ENCODE measurements at places on chromosomes 11 and 22.

DNA sequence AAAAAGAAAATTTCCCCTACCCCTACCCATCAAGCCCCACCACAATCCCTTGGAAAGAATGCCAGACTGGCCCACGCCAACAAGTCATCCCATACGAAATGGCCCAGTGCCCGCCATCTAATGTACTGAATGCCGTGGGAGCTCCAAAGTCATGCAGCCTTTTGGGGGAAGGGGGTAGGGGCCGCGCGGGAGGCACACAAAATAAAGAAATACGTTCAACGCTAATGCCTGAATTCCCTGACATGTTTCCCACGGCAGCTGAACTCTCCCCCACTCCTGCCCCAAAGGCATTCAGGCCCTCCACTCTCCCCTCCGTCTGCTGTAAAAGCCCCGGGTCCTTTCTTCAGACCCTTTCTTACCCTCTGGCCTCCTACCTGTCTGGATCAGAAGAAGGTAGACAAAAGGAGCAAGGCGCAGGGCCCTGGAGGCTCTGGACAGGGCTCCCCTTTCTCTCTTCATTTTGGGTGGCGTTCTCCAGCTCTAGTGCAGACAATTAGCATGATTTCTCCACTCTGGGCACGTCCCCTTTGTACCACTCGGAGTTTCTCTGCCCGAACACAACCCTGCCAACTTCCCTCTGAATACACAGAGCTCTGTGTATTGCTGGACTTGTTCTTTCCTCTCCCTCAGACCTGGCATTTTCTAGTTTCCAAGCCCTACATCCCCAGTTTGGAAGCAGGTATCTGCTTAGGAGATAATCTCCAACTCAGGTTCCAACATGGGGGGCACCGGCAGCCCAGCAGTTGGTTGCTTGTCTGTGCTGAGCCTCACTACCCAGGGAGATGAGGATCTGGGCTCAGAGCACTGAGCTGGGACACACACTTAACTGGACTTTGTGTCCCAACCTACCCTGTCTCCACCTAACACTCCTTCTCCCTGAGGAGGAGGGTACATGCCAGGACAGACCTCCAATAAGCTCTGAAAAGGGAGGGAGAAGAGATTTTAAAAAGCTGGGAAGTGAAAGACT lies at the start of gene HEPACAM:
Gene HEPACAM (minus strand): TSS at position 500 of the 967 bp plus-strand sequence. CDS start 41 bp downstream, at position 459.
- DNase-seq: no peak

- no peak for DNase-seq
Observed at GRCh38 chr22:23033116-23033905, 37.0 kb upstream of the GNAZ start.

- DNase-seq: no peak
Observed at GRCh38 chr22:34798605-34799004, 267.4 kb upstream of the ISX start.

DNA sequence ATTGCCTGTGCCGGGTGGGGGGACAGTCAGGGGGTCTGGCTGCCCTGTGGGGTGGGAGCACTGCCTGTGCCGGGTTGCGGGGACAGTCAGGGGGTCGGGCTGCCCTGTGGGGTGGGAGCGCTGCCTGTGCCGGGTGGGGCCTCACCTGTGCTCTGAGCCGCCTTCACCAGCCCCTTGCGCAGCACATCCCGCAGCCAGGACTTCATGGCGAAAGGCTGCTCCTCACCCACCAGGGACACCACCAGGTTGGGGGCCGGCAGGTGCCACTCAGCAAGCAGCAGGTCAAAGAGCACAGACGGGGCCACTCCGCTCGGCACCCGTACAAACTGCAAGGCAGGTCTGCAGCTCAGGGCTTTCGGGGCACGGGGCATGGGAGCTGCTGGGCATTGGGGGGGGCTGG lies 21.4 kb downstream of the TSSC4 start:
- DNase-seq: no peak

DNA sequence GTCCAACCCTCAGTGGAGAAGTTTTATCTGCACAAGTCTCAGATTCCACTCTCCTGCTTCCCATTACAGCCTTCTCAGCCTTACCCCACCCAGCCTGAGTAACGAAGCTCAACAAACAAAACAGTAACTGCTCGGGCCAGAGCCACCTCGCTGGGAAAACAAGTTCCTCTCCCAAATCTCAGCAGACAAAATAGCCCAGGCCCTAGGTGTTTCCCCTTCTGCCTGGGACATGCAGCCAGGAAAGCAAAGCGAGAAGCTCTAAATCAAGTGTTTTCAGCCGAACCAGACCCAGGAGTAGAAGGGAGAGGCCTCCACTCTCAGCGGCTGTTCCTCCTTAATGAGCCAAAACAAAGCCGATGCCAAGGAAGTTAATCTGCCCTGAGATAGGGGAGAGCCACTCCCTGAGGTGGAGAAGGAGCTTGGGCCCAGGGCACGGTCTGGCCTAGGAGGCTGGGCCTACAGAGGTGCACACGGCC lies 44.0 kb downstream of the LIF start:
- DNase-seq: no peak

DNA sequence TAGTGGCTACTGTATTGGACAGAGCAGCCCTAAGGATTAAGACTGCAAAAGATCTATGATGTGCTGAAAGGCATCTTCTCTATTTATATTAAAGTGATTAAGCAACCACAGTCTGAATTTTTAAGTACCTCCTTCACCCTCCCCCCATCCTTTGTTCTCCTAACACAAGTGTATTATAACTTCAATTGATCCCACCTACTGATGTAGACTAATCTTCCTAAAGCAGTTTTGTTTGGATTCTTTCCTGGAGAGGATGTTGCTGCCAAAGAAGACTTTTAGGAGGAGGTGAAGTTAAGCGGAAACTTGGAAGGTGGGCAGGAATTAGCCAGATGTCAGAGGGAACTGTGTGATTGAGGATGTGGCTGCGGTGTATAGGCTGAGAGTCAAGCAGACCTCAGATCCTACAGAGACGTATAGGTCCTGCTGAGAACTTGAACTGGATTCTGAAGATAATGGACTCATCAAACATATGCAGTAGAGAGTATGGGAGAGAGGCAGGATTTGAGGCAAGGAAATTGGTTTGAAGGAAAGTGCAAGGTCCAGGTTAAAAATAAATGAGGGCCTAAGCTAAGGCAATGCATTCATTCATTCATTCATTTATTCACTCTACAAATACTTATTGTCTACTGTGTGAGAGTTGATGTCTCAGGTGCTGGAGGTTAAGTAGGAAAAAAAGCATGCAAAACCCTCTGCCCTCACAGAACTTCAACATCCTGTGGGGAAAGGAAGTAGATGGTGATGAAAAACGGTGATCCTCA lies 5.2 kb upstream of the RASSF10 start:
- DNase-seq: no peak

GRCh38 chr11:74162681-74163467 lies 7.9 kb downstream of the C2CD3 start:
- DNase-seq: peak; percentile 42

- DNase-seq: no peak
Observed at GRCh38 chr11:19869466-19869865, 156.8 kb downstream of the NAV2 start.

DNA sequence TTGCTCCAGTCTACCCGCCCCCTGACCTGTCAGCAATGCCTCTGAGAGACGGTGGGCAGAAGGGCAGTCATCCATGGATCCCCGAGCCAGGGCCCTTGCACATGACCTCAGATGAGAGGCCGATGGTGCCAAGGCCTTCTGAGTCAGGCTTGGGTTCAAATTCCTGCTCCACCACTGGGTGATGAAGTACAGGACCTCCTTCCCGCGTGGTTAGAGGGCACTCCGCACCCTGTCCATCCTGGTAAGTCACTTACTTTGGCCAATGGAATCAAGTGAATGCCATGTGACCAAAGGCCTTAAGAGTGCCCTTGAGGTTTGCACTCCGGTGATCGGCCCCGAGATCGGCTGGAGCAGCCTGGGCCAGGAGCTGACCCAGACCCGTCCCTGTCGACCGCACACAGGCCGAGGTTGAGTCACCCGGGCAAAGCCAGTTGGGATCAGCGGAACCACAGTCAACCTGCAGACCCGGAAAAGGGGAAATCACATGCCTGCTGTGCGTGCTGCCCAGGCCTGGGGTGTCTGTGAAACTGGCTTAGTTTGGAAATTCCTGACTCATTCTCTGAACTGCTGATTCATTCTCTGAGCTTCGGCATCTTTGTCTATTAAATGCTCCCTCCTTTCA lies 48.9 kb downstream of the RTL6 start:
- peak; percentile 44 for DNase-seq

DNA sequence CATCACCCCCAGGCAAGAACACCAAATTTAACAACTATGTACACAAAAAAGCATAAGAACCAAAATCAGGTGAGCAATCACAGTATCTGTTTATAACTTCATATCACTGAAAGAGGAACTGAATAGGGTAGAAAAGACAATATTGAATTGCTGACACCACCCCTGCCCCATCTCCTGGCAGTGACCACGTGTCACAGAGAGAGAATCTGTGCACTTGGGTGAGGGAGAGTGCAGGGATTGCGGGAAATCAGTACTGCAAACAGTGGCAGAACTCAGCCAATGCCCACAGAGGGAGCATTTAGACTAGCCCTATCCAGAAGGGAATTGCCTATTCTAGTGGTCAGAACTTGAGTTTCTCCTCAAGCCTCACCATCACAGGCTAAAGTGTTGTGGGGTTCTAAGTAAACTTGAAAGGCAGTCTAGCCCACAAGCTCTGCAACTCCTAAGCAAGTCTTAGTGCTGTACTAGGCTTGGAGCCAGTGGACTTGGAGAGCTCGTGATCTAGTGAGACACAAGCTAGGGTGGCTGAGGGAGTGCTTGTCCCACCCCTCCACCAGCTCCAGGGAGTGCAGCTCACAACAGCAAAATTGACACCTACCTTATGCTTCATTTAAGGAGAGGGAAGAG lies 82.8 kb upstream of the PTH start:
- no peak for DNase-seq

DNA sequence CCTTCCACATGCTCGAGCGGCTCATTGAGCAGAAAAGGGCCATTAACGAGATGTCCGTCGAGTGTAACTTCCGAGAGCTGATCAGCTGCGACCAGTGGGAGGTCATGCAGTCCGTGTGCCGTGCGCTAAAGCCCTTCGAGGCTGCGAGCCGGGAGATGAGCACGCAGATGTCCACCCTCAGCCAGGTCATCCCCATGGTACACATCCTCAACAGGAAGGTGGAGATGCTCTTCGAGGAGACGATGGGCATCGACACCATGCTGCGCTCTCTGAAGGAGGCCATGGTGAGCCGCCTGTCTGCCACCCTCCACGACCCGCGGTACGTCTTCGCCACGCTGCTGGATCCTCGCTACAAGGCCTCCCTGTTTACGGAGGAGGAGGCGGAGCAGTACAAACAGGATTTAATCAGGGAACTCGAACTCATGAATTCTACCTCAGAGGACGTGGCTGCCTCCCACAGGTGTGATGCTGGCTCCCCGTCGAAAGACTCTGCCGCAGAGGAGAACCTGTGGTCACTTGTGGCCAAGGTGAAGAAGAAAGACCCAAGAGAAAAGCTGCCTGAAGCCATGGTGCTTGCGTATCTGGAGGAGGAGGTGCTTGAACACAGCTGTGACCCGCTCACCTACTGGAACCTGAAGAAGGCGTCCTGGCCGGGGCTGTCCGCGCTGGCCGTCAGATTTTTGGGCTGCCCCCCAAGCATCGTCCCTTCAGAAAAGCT lies 31.7 kb downstream of the ALG12 start:
- no peak for DNase-seq

GRCh38 chr22:38919631-38920190 lies 37.7 kb upstream of the APOBEC3A start:
- DNase-seq: no peak

DNA sequence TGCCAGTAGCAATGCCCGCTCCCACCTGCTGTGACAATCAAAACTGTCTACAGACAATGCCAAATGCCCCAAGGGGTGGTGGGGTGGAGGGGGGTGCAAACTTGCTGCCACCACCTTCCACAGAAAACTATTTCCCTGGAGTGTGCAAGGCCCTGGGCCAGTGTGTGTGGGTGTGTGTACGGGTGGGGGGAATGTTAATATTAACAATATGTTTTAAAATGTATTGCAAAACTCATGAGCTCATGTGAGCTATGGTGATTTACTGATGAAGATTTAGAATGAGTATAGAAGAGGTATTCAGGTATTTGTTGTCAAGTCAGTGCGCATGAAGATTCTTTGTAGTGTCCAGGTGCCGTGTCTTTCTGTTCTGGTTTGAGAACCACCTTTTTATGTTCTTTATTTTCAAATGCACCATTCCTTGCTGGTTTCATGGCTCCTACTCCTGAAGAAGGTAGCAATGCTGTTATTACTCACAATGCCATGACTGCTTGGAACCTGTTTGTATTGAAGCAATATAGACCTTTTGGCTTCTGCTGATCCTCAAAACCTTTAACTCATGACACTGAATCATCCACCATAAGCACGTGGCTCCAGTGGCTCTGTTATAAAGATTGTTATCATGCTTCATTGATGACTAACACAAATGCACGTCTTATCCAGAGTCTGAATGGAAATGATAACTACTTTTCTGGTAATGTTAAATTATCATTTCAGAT lies 29.9 kb upstream of the AQP11 start:
- DNase-seq: no peak

DNA sequence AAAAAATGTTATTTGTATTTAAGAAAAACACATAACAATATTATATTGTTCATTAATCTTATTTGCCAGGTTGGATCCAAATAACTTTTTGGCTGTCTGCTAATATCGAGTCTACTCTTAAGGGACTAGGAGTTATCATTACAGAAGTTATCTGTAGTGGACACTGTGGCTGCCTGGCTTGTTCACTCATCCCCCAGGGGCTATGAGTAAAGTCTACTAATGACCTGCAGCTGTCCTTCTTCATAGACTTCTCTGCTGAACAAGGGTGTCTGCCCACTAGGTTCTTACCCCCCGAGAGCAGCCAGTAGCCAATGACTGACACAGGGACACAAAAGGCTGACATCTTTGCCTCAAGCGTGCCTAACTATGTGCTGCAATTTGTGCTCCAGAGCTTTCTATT lies 69.7 kb downstream of the APIP start:
- no peak for DNase-seq

DNA sequence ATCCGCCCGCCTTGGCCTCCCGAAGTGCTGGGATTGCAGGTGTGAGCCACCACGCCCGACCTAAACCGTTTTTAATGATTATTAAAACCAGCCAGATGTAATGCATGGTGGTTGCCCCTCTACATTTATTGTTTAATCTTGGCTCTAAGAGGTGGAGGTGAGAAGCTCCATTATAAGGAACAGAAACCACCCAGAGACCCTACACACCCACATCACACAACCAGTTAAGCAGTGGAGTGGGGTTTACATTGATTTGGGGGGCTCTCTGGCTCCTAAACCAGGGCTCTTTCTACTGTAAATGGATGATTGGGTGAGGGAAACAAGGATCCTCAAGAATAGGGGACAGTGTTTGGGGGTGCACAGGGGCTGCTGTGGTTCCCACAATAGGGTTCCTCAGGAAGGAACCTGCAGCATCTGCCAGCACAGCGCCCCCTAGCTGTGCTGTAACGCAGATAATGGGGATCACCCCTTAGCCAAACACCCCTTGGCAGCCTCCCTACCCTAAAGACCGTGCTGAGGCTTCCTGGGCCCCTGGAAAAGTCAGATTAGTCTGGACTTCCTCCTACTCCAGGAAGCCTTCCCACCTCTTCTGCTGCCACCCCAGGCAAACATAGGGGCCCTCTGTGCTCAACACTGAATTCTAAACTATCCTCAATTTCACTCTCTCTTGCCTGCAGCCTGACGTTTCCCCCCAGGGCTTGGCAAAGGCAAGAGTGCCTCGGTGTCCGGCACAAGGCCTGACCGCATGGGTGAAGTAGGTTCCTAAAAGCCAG lies 2.4 kb downstream of the MPST start:
- peak; percentile 63 for DNase-seq

All from activated CD4-positive, alpha-beta T cell treated with anti-CD3 and anti-CD28 coated beads, Interleukin-2, Interleukin-4, amounts not matched to agents 100 ng/mL and 50 ng/mL, durations not matched to agents 16 hours and 8 hours (primary cell).